Cortex of kidney (tissue), 1 donor: ENCODE measurements at places on chromosomes 13 and 19.

DNA sequence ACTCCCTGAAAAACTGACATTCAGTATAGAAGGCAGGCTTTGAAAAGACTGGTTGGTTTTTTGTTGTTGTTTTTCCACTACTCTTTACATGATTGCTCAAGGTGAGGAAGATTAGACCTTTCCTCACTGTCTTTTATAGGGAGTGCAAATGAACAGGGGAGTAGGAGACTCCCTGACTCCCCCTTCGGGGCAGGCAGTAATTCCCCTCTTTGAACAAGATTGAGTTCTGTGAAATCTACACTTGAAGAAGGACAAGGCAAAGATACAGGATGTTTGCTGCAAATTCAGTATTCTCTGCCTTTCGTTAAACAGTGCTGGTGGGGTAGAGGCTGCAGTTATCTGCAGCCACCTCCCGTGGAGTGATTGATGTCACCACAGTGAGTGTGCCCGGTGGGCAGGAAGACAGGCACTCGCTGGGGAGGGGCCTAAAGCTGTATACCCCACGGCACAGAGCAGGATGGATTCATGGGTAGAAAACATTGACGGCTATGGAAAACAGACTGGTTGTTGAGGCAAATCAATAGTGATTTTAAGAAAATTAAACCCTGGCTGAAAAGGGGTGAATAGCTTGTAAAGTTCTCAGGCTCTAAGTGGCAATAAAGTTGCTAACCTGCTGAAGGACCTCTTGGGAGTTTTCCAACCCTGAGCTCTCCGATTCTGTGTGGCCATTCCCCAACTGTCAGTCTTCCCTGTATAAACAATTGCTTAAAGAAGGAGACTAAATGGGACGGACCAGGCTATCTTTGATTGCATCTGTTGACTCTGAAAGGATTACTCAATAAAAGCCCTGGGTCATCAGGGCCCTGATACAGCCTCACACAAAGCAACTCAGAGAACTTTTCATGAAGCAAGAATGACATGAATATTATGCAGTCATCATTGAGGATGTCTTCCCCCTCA, 308.3 kb downstream of the TBC1D4 start:
- DNase-seq, result no peak

GRCh38 chr19:53977429-53977990, 13.9 kb upstream of the CACNG6 start:
- DNase-seq, result no peak

GRCh38 chr13:35898041-35898440, 233.1 kb downstream of the DCLK1 start:
- no peak for DNase-seq

GRCh38 chr13:106473154-106473553, 62.3 kb downstream of the EFNB2 start:
- DNase-seq, result no peak

GRCh38 chr19:50817941-50818858, 5.4 kb downstream of the KLK1 start:
- DNase-seq, result no peak
